ENCODE measurements at places on chromosomes 7 and 10.

DNA sequence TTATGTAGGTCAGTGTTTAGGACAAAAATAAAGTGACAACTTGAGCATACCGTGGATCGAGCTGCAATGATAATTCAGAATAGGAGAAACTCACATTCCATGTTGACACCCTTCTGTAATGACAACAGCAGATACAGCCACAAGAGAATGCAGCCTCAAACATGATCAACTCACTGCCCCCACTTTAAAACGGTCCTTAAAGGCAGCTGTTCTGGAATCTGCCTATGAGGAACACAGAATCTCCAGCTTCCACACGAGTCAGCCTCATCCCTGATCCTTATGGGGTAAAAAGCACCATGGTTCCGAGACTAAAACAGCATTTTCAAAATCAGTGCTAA, 32.5 kb upstream of the DAGLB start:
- DNase-seq, result no peak

GRCh38 chr10:92508866-92509265, 65.0 kb downstream of the IDE start:
- DNase-seq, result no peak

DNA sequence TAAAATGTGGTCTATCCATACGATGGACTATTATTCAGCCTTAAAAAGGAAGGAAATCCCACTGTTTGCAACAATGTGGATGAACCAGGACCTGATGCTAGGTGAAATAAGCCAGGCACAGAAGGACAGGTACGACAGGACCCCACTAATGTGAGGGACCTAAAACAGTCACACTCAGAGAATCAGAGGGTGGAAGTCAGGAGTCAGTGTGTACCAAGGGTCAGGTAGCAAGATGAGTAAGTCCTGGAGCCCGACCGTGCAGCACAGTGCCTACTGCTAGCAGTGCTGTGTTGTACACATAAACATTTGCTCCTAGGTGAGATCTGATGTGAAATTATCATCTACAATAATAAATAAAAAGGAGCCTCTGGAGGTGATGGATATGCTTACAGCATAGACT, 322.3 kb downstream of the GLRX3 start:
- no peak for DNase-seq

- no peak for DNase-seq
These were observed 113.2 kb upstream of the MACROH2A2 start for GRCh38 chr10:69939481-69939880.

- no peak for DNase-seq
These were observed 691.5 kb upstream of the LRRN3 start for GRCh38 chr7:110399421-110399820.

DNA sequence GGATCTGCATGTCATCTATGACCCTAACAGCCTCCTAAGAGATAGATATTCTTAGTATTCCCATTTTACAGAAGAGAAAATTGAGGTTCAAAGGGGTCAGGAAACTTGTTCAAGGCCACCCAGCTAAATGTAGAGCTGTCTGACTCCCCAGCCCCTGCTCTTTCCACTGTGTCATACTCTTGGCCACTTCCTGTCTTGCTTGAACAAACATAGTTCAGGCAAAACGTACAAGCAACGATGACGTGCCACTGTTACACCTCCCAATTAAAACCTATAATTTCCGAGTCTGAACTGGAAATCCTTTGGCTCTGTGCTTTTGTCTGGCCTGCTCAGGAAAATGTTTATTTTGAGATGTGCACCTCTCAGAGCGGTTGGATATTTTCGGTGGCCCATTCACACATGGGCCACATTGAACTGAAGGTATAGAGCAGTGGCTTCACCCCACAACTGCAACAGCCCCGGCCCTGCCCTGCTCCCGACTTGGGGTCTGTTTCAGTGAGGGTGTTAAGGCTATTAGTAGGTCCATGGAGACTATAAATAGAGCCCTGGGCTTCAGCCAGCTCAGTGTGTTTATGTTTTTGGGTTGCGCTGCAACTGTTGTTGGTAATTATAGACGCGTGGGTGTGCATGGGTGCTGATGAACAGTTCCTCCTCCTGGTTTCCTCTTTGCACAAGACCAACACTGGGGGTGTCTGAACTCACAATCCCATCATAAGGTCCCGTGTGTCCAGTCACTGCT, 172.3 kb upstream of the ADO start:
- DNase-seq, result peak; percentile 50

DNA sequence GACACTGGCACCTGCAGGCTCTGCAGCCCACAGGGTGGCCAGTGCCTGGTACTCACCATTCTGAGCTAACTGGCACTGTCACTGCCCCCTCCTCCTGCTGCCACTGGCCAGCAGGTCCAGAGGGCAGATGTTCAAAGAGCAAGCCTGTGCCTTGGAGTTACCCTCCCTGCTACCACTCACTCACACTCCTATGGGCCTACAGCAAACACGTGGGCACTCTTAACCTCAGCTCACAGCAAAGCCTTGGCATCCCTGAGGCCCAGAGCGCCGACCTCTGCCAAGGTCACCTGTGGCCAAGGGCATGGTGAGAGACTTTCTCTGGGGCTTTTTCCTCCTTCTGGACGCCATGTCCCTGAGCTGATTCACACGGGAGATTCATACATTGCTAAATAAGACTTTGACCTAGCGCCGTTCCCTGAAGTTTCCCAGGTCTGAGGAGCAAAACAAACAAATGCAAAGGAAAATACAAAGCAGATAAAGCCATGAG, 270.0 kb upstream of the PPP2R2D start:
- DNase-seq, result no peak

DNA sequence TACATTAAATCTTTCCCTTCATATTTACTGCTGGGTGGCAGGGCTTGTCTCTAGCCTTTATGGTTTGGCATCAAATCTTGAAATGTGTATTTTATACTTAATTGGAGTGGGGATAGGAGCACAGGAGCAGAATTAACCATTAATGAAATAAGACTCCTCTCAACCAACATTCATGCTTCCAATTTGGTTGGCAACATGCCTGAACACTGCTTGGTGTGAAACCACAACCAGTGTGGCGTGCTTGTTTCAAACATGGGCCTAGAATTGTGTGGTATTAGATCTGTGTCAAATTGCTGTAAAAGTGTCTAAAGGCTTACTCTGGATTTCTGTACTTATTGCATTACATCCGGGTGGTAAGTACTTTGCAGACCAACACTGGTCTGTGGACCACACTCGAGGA, 25.1 kb upstream of the VPS41 start:
- no peak for DNase-seq

GRCh38 chr7:26005683-26006410, 146.2 kb upstream of the NFE2L3 start:
- no peak for DNase-seq

- no peak for DNase-seq
These were observed 885 bp upstream of the MET start for GRCh38 chr7:116671111-116671510.

GRCh38 chr10:18109341-18109870, 30.8 kb upstream of the CACNB2 start:
- no peak for DNase-seq

- no peak for DNase-seq
These were observed 15.8 kb downstream of the KLLN start for GRCh38 chr10:87847550-87847949.

- DNase-seq, result peak; percentile 63
These were observed 61.3 kb downstream of the FOXL3 start for GRCh38 chr7:351256-351655.

DNA sequence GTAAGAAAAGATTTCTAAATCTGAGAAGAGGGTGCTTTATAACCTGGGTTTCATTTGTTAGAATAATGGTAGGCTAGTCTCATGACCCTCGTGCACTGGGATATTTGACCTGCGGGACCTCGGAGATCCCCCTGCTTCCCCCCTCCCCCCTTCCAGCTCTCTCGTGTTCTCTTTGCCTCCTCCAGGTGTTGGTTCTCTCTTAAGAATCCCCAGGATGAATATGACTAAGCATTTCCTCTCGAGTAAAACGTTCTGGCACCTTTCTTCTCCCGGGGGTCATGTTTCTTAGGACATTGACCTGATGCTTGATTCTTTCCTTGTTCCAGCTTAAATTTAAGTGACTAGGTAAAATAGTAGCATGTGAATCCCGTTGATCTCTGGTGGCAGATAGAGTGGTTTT, 71.2 kb downstream of the SHH start:
- DNase-seq, result no peak

GRCh38 chr10:80512031-80512526, 25.6 kb upstream of the SH2D4B start:
- no peak for DNase-seq

DNA sequence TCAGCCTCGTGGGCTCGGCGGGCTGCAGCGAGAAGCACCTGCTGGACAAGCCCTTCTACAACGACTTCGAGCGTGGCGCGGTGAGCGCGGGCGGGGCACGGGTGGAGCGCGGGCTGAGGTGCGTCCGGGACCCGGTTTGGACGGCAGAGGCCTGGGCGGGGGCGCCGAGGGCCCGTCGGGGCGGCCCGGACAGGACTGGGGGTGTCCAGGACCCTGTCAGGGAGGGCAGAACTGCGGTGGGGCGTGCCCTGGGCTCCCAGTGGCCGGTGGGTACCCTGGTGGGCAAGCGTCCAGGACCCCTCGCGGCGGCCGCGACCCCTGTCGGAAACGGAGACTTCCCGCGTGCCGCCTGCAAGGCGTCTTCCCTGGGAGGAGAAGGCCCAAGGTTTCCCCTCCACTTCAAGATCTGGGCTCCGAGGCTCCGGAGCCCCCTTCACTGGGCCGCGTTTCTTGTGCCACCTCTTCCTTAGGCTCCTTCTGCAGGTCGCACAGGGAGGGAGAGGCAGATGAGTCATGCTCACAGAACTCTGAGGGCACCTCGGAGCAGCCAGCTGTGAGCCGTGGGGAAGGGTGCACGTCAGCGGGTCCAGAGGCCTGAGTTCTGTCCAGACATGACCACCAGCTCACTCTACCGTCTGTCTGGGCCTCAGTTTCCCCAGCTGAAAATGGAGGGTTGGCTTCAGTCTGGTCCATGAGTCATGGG, 485 bp downstream of the ALOX5 start:
- peak; percentile 13 for DNase-seq

DNA sequence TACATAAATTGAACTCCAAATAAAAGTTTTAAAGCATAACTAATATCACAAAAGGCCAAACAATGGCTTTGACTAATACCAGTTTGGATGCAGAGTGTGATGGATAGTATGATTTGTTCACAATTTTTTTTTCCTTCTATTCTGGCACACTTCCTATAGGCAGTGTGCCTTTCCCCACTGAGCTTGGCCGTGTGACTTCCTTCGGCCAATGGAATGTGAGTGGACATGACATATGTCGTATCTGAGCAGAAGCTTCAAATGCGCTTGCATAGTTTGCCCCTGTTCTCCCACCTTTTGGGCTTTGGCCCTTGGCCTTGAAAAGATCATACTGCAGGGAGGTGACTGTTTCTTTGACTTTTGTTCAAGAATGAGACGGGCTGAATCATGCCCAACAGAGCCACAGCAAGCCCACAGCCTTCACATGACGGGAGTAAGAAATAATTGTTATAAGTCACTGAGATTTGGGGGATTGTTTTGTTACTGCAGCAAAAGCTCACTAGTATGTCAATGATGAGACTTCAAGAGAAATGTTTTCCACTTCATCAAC, 279.9 kb upstream of the NEBL start:
- no peak for DNase-seq

- DNase-seq, result no peak
These were observed 154.7 kb downstream of the ANK3 start for GRCh38 chr10:60235001-60235400.

DNA sequence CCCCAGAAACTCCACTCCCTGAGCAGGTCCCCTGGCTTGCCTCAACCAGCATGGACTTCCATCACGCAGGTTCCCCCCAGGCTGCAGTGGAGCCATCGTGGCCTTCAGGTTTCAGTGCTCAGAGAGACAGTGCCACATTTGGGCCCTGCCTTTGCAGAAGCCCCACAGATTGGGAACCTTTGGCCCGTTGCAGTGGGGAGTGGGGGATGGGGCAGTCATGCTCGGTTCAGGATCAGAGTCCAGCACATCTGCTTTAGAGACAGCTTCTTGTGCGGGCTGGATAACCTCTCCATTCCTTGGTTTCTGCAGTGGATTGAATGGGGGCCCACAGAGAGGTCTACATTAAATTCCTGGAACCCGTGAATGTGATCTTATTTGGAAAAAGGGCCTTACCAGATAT, 183.9 kb downstream of the EBF3 start:
- DNase-seq, result no peak

- DNase-seq, result no peak
These were observed 157.9 kb upstream of the CSTF2T start for GRCh38 chr10:51857305-51857704.

DNA sequence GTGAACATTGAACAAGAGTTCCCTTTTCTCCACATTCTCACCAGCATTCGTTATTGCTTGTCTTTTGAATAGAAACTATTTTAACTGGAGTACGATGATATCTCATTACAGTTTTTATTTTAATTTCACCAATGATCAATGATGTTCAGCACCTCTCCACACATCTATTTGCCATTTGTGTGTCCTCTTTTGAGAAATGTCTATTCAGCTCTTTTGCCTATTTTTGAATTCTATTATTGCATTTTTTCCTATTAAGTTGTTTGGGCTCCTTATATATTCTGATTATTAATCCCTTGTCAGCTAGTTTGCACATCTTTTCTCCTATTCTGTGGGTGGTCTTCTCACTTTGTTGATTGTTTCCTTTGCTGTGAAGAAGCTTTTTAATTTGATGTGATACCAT, 241.1 kb upstream of the CTBP2 start:
- no peak for DNase-seq

- DNase-seq, result no peak
These were observed 176.3 kb downstream of the PKD1L1 start for GRCh38 chr7:47771990-47772360.

GRCh38 chr7:38328814-38329213, 55.4 kb upstream of the TARP start:
- DNase-seq, result no peak

DNA sequence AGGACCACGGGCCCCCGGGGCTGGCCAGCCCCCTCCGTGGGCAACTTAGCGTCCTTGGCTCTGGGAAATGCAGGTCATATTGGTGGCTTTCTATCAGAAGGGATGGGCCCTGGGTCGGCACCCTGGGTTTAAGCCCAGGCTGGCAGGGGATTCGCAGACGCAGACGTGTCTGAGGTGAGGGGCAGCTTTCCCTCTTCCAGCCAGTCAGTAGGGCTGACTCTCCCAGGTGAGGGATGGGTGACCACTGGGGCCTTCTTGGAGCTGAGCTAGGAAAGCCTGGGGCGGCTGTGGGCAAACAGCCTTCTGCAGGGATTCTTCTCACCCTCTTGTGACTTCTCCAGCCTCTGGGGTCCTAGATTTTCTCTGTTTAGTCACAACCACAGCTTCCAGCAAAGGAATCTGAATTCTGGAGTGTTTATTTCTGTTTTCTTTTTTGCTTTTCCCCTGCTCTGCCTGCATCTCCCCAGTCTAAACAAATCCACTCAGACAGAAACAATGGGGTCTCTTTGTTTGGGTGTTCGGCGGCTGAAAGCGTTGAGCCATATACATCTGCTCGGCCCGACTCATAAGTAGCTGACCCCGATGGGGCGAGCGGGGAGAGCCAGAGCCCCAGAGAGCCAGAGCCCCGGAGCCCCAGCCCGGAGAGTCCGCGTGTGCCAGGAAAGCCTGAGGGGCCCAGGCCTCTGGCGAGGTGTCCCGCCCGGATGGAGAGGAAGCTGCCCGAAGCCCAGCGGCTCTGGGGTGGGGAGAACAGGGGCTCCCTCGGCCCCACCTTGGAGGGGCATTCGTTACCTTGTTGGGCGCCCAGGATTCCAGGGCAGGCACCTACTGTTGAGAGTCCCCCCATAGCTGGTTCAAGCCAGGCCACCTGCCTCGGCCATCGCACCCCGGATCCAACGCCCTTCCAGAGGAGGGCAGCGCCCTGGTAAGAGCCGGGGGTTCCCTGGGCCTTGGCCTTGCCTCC, 2.0 kb downstream of the MNX1 start:
- no peak for DNase-seq
